ENCODE measurements at places on chromosomes 1 and 21.

DNA sequence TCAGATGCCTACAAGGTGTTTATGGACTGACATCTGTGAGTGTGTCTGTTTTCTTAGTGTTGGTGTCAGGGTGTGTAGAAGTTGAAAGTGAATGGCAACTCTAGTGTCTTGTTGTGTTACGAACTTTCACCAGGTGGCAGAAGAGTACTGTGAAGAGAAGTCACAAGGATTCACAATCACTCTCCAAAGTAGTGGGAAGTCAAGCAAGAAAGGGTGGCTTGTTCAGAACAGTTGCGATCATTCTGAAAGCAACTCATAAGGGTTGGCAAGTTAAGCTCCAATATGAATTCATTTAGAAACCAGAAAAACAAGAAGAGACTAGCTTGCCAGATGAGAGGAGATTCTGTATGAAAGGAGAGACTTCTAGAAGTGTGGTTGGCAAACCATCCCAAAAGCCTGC lies 86.1 kb downstream of the FASLG start:
- DNase-seq = peak; percentile 80

DNA sequence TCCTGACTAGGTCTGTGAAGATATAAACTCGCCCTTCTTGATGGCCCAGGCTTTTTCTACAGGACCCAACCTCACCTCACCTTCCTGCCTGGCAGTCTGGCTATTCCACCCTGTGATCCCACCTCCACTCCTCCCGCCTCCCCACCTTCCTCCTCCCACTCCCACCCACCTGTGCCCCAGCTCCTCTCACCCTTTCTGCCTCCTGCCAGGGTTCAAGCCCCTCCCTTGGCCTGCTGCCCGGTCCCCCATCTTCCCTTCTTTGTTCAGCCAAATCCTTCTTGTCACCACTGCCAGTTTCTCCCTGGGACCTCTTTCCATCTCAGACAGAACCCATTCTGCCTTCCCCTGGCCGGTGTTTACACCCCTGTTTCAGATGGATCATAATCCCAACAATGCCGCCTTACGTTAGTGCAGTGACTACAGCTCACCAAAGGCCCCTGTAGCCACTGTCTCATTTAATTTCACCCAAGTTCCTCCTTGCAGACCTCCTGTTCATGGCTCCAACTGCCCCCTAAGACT lies 127.5 kb upstream of the EDN2 start:
- DNase-seq = no peak

DNA sequence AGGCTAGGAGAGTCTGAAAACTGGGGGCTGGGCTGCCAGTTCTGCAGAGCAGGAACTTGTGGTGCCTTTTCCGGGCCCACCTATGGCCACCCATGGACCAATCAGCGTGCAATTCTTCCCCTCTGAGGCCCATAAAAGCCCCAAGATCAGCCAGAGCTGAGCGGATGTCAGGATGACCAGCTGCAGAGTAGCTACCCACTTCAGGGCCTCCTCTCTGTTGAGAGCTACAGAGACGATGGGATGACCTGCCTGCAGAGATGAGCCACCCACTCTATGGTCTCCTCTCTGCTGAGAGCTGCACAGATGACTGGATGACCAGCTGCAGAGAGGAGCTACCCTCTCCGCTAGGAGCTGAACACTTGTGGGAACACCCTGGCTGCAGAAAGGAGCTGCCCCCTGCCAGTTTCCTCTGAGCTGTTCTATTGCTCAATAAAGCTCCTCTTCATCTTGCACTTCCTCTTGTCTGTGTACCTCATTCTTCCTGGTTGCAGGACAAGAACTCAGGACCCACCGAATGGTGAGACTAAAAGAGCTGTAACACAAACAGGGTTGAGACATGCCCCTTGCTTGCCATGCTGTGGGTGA lies 12.8 kb upstream of the AADACL4 start:
- no peak for DNase-seq

- no peak for DNase-seq
These were observed 7.3 kb upstream of the S100A3 start for GRCh38 chr1:153556348-153556747.

GRCh38 chr21:29616209-29616751 lies 317.6 kb downstream of the BACH1 start:
- no peak for DNase-seq
